Stimulated activated CD8-positive, alpha-beta memory T cell treated with anti-CD3 and anti-CD28 coated beads, Interleukin-7, amount 100 ng/mL, for 1 hour (primary cell): ENCODE measurements at places on chromosomes 3 and 15.

DNA sequence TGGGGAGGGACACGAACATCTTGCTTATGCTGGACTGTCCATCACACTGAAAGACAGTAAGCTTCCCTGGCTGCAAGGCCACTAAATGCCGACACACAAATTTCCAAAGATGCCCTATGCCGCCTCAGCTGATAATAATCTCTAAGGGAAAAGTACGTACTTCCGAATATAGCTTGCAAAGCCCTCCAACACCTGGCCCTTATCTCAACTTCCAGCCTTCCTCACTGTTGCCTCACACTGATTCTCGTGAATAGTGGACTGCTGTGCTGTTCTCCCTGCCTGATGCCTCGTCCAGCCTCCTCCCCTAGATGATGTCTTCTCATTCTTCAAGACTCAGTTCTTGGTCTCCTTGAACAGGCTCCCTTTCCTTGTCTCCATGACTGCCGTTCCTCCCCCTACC is 72.3 kb downstream of the CD47 start:
- DNase-seq: no peak

GRCh38 chr3:195735036-195735695 is 14.4 kb downstream of the MUC20 start:
- no peak for DNase-seq

GRCh38 chr15:91468871-91469580 is 369.0 kb downstream of the SV2B start:
- no peak for DNase-seq

GRCh38 chr15:92902737-92903593 is 2.8 kb downstream of the CHD2 start:
- DNase-seq: no peak

DNA sequence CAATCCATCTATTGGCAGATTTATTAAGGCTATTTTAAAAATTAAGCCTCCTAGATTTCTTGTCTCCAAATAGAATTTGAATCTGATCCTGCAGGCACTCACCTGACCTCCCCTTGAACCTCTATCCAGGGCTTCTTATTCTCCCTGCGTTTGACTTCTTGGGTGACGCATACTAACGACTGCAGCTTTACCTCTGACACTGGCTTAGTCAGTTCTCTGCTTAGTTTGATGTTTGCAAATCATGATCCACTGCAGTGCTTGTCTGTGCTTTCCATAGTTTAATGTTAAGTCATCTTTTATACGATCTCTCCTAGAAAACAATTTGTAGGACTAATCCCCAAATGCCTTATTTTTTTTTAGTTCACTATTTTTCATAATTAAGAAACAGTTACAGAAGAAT is 233.1 kb downstream of the ROBO1 start:
- DNase-seq: no peak

GRCh38 chr15:69876064-69876940 is 221.4 kb downstream of the TLE3 start:
- no peak for DNase-seq

- DNase-seq: no peak
Measured at GRCh38 chr3:50961386-50961785, 286.7 kb downstream of the DOCK3 start.

DNA sequence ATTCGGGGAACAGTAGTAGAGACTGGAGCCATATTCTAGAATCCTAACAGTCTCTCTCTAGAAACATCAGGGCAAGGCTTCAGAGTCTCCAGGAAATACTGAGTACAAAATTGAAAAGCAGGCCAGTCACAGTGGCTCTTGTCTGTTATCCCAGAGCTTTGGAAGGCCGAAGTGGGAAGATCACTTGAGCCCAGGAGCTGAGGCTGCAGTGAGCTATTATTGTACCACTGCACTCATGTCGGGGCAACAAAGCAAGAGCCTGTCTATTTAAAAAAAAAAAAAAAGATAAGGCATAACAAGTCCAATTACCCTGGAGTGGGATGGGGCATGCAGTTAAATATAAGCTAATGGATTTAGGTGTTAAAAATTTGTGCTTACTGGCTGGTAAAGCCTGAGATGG is 79.0 kb downstream of the SEMA6D start:
- DNase-seq: no peak

- no peak for DNase-seq
Measured at GRCh38 chr15:101672298-101672697, 20.1 kb upstream of the TM2D3 start.

DNA sequence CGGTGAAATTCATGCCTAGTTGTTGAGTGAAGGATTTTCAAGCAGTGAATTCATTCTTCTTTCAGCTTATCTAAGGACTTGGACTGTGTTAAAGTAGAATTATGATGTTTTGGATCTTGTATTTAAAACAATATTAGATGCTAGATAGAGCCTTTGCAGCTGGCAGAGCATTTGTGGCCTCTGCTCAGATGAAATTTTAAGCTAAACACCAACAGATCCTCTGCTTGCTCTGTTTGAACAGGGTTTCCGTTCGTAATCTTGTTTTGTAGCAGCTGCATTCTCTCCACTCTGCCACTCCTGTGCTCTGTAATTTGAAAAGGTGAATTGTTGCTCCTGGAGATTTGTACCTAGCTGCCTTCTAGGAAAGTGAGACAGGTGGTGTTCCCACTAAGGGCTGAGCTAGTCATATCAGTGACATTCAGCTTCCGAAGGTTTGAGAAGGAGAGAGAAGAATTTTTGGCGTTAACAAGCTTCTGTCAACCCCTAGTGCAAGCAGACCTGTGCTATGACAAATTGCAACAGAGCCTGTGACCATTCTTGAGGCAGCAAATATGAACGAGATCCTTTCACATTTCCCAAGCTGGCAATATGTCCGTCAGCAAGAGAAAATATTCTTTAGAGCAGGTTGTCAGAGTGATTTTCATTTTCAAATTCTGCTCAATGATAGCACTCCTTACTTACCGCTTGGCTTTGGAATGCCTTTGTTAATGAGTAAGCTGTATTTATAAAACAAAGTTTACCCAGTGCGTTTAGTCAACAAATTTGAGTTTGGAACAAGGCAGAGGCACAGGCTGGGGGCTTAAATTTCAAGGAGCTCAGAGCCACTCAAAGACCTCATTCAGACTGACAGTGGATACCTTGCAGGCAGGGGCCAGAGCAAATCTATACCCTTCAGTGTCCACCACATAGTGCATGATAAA is 5.3 kb downstream of the CHST2 start:
- DNase-seq: no peak

DNA sequence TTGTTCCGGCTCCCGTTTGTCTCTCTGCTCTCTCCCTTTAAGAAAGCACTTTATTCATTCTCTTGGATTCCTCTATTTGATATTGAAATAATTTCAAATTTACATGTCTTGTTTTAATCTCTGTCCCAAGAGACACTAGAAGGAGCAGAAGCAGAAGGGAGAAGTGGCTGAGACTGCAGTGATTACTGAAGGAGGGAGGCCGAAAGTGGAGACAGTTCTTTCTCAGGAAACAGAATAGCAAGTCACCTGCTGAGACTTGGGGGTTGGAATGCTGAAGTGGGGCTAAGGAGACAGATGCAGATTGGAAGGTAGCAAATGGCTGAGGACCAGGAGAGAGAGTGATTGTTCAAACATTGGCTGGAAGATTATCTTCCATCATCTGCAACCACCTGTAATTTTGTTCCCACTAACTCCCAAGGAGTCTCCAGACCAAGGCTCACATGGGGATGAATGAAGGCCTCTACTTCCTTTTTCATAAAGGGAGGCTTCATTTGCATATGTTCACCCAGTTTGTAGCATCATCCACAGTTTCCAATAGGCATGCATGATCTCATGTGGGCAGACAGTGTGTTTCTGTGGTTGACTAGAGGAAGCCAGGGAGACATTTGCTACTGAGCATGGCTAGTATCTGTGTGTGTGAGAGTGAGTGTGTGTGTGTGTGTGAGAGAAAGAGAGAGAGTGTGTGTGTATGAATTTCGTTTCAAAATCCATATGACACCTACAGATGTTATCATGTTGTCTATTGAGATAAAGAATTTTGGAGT is 24.0 kb downstream of the LTF start:
- peak; percentile 4 for DNase-seq

DNA sequence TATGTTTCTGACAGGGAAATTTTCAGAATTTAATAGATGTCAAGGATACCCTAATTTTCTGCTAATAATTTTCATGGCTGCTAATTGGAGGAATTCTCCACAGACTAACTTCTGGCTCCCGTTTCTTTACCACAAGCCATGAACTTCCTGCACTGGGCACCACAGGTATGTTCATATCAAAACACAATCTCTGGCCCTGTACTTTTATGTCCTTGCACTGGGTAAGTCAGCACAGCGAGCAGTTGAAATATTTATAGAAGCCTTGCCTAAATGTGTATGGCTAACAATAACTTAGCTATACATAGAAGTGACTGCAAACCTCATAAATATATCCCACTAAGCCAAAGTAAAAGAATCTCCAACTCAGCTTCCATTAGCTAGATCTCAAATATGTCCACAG is 246.9 kb downstream of the ZIC1 start:
- no peak for DNase-seq

DNA sequence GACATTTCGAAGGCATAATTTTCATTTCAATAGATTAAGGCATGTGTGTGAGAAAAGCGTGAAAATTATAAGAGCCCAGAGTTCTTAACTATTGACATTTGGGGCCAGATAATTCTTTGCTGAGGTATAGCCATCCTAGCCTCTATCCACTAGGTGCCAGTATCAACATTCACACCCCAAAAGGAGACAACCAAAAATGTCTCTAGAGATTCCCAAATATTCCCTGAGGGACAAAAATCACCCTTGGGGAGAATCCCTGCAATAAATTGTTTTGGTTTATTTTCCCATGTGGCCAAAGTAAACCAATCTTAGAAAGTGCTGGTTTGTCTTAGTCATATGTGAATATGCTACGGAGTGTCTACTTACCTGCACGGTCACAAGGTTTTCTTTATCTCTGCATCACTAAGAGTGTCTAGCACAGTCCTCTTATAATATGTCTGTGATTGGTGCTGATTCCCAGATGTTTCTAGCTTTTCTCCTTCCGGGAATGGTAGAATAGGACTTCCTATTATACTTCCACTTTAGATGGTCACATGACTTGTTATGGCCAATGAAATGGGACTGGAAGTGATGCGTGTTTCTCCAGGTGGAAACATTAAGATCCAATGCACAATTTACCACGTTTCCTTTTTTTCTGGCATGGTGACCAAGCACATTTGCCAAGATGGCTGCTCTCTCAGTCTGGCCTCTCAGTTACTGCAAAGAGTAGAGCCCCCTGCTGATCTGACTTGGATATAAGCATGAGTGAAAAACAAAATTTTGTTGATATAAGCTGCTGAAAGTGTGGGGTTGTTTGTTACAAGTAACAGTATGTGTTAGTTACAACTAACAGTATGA is 8.0 kb upstream of the KBTBD8 start:
- no peak for DNase-seq

GRCh38 chr15:59548501-59549226 is 62.9 kb upstream of the GCNT3 start:
- DNase-seq: no peak

DNA sequence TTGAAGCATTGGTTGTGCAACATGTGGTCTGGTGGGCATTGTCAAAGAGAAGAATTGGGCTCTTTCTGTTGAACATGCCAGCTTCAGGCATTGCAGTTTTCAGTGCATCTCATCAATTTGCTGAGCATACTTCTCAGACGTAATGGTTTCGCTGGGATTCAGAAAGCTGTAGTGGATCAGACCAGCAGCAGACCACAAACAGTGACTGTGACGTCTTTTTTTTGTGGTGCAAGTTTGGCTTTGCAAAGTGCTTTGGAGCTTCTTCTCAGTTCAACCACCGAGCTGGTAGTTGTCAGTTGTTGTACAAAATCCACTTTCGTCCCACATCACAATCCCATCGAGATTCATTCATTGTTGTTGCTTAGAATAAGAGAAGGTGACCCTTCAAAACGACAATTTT is 84.5 kb downstream of the NPAP1 start:
- no peak for DNase-seq

DNA sequence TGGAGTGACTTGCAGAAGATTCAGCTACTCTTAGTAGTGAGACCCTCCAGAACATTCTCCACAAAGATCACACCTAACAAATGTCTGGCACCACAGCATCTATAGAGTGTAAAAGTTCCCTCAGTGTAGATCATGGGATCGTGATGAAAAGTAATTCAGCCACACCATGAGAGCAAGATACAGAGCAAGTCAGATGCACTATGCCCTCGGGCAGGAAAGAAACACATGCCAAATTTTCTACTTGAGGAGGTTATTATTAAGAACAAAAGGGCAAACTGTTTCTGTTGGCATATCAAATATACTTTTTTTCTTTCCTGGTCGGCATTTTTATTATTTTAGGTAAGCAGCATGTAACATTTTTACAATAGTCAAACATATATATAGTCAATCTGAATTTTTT is 44.8 kb upstream of the SNTN start:
- no peak for DNase-seq

DNA sequence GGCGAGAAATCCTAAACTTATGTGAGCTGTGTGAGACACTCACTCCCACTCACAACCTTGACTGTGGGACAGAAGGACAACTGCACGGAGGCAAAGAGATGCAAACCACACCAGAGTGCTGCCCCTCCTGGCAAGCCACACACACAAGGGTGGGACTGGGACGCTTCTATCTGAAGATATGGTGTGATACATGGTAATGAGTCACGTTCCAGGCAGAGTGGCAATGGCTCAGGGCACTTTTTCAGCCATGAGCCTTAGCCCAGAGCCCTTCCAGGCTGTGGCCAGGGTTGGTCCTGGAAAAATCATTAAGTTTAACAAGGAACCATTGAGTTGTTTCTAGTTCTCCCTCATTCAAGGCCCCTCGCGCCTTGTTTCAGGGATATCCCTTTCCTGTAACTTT is 56.1 kb downstream of the WNT5A start:
- no peak for DNase-seq
